ENCODE measurements at places on chromosomes 2 and 18. TPM values are rescaled to one million over a fixed set of nuclear protein-coding genes. Genes with fewer than 3 reads are reported as not detected.

GRCh38 chr2:107322416-107322815 lies 436.4 kb upstream of the ST6GAL2 start:
- DNase-seq, result no peak

DNA sequence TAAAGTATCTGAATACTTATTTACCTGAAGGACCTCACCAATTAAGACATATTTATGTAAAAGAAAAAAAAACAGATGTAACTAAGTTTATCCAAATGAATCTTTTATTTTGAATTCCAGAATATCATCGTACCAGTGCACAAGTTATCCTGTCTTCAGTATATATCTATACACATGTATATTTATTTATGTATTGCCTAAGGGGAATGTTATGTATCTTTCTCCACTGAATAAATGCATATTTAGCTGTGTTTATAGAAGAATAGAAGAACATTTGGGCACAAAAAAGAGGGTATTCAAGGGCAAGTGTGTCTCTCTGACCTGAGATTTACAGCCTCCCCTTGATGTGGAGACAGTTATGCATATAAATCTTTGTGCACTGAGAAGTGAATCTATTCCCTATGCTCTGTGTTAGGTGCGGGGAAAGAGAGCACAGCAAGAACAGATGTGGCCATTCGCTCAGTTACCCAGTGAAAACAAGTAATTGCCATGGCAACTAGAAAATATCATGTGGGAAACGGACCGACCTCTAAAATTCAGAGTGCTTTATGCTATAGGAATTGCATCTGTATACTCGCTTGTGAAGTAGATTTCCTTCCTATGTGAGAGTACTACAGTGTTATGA lies 39.5 kb upstream of the ASXL3 start:
- DNase-seq, result no peak

- no peak for DNase-seq
Measured at GRCh38 chr2:15665067-15665942, 73.6 kb downstream of the DDX1 start.

The ACKR3 gene
- 2.4 TPM for total RNA-seq

The CFAP65 gene
- not detected for total RNA-seq

- no peak for DNase-seq
Measured at GRCh38 chr2:24352664-24353063, 7.7 kb downstream of the ITSN2 start.

The HOXD9 gene
- total RNA-seq, result not detected

GRCh38 chr18:79573921-79574491 lies 105.6 kb upstream of the CTDP1 start:
- no peak for DNase-seq

DNA sequence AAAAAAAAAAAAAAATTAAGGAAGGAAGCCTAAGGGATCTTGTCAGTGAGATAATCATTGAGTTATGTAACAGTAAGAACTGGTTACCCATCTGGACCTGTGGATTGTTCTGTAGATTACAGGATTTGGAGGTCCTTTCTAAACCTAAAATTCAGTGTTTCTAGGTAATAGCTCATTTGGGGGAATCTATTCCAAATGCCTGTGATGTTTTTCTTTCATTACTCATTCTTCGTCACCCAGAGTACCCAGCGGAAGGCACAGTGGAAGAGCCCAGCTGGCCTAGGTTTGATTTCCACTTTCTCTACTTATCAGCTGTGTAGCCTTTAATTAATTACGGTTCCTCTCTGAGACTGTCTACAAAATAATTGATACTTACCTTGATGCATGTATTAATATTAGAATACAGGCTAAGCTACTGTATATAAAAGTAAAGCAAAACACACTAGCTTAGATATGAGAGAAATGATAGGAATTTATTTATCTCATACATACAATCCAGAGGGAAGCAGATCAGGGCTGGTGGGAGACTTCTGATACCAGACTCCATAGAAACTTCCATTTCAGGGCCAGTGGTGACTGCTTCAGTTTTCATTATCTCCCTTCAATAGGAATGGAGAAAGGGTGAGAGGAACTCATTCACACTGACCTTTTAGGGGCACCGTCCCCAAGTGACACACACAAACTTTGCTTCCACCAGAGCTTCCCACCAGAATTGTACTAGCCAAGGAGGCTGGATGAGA lies 115.8 kb upstream of the NOSTRIN start:
- no peak for DNase-seq

DNA sequence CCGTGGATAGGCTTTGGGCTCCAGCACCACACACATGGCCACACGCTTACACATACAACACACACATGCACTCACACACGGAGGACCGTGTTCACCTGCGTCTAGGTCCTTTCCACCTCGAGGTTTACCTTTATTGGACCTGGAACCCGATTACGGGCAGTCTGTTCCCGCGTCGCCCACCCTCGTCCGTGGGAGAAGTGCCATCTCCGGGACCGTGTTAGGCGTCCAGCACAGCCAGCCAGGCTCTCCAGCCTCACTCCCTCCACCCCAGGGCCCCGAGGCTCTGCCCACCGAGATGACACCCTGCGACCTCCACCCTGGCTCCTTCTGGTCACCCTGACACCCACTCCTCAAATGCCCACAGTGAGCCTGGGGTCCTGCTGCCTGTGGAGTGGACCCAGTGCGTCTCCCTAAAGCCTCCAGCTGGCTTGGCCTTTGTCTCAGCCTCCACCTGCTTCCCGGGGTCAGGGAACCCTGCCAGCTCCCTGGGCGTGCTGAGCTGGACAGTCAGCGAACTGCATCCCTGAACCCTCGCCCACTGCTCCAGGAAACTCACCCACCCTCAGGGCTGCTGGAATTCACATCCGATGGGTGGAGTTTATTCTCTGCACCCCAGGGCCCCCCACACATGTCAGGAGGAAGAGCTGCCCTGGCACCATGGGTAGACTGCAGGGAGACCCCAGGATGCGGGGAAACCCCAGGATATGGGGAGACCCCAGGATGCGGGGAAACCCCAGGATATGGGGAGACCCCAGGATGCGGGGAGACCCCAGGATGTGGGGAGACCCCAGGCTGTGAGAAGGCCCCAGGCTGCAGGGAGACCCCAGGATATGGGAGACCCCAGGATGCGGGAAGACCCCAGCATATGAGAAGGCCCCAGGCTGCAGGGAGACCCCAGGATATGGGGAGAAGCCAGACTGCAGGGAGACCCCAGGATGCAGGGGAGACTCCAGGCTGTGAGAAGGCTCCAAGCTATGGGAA lies 33.0 kb downstream of the ADI1 start:
- no peak for DNase-seq

The BCL11A gene
- total RNA-seq, result 0.54 TPM

DNA sequence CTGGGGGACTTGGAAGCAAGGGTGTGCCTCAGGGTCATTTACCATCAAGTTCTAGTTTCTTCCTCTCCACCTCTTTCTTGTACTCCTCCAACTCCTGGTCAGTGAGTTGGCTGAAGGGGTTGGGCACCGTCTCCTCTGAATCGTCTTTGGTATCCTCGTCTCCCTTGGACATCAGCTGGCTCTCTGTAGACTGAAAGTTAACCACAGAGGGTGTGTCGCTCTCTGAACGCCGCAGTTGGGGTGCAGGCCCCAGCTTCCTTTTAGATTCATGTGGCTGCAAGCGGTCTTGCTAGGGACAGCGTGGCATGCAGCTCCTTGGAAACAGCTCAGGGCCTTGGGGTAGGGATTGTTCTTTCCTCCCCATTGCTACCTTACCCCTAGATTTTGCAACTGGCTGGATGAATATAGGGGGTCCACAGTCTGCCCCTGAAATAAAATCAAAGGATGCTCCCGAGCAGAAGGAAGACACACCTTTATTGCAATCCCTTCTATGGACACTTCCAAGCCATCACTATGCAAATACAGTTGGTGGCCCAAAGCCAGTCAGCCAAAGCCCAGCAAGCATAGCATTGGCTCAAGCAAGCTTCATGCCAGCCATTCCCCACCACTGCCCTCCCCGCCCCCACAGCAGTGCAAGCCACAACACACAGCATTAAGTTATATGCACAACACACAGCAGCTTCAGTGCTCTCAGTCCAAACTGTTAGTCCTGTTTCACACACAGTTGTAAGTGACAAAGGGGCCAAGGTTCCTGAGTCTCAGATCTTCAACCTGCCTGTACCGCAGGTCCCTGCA lies 93.2 kb downstream of the ADD2 start:
- no peak for DNase-seq

GRCh38 chr2:223047260-223047761 lies 4.7 kb upstream of the KCNE4 start:
- no peak for DNase-seq

DNA sequence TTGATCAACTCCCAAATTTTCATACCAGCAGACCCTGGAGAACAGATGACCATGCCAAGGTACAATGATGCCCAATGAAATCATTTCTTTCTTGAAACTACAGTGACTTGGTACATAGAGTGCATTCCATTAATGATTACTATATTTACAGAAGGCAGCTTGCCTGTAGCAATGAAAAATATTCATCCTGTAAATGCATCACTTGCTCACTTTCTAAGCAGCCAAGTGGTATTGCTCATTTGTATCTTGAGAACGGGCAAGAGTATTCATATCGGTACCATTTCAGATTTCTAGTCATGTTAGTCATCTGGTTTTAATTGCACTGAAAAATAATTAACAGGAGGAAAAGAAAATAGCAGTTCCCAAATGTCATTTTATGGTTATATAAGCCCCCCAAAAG lies 59.6 kb downstream of the VIL1 start:
- no peak for DNase-seq

- DNase-seq, result no peak
Measured at GRCh38 chr18:76604935-76605240, 109.8 kb upstream of the ZNF516 start.

GRCh38 chr2:222792001-222792611 lies 68.7 kb upstream of the ACSL3 start:
- no peak for DNase-seq

DNA sequence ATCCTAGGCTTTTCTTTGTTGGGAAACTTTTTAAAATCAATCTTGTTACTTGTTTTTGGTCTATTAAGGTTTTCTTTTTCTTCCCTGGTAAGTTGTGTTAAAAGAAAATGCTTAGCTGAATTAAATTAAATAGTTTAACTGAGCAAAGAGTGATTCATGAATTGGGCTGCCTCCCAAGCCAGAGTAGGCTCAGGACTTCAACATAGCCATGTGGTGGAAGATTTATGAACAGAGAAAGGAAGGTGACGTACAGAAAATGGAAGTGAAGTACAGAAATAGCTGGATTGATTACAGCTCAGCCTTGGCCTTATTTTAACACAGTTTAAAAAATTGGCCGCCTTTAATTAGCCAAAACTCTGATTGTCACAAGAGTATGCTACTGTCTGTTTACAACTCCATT lies 27.9 kb upstream of the GALNT5 start:
- no peak for DNase-seq

DNA sequence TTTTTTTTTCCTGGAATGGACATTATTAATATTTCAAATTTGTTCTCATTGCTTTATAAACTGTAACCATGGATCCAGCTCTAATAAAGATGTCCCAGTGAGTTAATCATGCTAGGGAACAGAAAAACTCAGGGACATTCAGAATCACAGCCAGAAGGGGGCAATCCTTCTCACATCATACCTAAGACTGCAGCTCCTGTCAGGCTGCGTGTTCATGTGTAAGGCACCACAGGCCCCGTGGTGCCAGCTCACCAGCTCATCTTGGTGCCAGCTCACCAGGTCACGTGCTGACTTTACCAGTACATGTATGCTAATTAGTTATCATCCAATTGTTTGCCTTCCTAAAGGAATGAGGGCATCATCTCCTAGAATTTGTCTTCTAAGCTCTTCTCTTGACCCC lies 84.7 kb upstream of the NEDD4L start:
- peak; percentile 10 for DNase-seq

DNA sequence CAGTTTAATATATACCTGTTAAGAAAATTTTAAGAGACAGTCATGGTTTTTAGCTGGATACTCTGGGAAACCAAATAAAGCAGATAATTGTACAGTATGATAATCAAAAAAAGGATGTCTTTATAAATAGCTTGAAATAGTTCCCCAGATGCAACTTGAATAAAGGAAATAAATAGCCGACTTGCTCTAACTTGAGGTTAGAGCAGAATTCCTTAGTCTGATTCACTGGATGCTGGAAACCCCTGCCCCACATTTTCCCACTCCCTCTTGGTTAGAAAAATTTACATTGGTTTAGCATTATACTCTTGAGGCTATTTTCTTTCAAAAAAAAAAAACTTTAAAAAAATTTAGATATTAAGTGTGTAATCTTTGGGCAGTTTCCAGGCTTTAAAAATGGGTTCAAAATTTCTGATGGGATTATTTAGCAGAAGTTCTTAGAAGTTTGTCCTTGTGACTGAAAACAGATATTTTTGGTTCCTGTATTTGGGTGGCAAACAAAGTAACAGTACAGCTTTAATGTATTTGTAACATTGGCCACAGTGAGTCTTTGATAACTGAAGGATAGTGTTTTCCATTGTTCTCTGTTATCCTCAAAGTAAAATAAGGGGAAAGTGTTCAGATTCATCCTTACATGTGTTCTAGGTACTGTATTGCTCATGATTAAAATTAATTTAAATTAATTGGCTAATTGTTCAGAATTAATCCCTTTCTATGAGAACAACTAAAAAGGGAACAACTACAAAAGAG lies 39.6 kb downstream of the ITGAV start:
- DNase-seq, result no peak

- no peak for DNase-seq
Measured at GRCh38 chr18:10041180-10041579, 127.4 kb downstream of the VAPA start.

The SMYD1 gene
- total RNA-seq, result not detected

Measured in activated CD8-positive, alpha-beta T cell treated with anti-CD3 and anti-CD28 coated beads for 36 hours (primary cell).